ENCODE measurements at places on chromosomes 16 and 17. TPM values are rescaled to one million over a fixed set of nuclear protein-coding genes. Genes with fewer than 3 reads are reported as not detected.
A peak's percentile ranks its signal among the peaks of the same experiment; 100 is the strongest.

DNA sequence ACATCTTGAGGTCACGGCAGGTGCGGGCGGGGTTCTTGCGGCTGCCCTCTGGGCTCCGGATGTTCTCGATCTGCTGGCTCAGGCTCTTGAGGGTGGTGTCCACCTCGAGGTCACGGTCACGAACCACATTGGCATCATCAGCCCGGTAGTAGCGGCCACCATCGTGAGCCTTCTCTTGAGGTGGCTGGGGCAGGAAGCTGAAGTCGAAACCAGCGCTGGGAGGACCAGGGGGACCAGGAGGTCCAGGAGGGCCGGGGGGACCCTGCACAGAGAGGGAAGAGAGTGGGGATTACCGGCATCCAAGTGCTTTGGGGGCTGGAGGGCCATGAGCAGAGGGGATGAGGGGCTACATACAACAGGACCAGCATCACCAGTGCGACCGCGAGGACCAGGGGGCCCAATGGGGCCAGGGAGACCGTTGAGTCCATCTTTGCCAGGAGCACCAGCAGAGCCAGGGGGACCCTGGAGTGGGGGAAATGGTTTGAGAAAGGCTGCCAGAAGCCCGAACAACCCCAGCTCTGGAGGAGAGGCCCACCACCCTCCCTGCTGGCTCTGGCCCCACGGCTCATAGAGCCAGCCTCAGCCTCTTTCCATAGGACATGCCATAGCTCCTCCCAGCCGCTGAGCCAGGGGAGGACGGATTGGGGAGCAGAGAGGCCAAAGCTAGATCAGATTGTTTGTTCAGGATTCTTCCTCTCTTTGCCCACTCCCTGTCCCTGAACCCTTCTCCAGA lies 14.6 kb downstream of the COL1A1 start:
- peak overlapping the region; percentile 82 for H3K27ac ChIP-seq
- H3K27me3 ChIP-seq = no peaks in the 10 kb centered on the region

Gene CD300A
- 3.2 TPM for total RNA-seq

Gene CDR2L
- 25.4 TPM for total RNA-seq

Gene TERB1
- not detected for total RNA-seq
